ENCODE measurements at places on chromosomes 12 and 14.

- DNase-seq = no peak
Observed at GRCh38 chr12:62717643-62718042, 217.3 kb downstream of the PPM1H start.

- DNase-seq = no peak
Observed at GRCh38 chr12:57080855-57081254, 2.3 kb upstream of the NEMP1 start.

- no peak for DNase-seq
Observed at GRCh38 chr14:23136566-23137133, 17.6 kb upstream of the CEBPE start.

DNA sequence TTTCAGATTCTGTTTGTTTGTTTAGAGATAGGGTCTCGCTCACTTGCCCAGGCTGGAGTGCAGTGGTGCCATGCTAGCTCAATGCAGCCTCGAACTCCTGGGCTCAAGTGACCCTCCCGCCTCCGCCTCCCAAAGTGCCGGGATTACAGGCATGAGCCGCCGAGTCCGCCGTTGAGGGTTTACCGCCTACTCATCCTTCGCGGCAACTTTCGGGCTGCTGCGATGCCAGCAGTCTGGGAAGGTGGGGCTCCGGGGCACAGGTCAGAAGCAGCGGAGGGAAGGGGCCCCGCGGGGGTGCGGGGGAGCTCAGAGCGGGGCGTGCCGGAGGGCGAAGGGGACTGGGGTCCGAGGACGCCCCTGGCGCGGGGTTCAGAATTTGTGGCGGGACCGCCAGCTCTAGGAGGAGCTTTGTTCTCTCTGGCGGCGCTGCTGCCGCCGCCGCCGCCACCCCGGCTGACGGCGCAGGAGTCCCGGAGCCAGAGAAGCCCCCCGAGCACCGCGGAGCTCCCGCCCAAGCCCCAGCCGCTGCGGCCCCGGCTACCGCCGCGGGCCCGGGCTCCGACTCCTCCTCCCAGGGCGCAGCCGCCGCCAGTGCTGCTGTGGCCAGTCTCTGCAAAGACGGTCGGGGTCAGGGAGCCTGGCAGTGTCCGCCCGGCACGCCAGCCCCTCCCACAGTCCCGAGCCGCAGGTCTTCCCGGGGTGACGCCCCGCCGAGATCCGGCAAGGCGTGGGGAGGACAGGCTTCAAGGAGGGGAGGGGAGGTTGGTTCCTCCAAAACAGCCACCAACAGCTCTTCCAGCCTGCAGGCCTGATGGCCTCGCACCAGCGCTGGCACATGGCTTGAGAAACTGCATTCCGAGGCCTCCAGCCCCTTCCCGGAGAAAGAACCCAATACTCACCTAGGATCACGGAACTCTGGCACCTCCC lies 10.9 kb upstream of the KRT77 start:
- no peak for DNase-seq

DNA sequence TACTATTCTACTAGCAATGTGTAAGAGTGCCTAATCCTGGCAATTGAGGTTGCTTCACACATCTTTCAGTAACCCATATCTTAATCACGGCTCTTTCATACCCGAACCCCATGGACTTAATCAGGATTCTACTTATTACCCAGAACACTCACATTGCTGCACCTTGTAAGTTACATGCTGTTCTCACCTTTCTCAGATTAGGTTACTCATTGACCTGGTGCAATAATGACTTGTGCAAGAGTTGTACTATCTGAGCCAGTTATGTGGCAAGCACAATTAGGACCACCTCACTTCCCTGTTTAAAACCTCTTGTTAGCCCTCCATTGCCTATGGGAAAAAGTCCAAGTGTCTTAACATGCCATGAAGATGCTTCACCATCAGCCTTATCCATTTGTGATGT lies 306.7 kb upstream of the E2F7 start:
- DNase-seq = no peak

DNA sequence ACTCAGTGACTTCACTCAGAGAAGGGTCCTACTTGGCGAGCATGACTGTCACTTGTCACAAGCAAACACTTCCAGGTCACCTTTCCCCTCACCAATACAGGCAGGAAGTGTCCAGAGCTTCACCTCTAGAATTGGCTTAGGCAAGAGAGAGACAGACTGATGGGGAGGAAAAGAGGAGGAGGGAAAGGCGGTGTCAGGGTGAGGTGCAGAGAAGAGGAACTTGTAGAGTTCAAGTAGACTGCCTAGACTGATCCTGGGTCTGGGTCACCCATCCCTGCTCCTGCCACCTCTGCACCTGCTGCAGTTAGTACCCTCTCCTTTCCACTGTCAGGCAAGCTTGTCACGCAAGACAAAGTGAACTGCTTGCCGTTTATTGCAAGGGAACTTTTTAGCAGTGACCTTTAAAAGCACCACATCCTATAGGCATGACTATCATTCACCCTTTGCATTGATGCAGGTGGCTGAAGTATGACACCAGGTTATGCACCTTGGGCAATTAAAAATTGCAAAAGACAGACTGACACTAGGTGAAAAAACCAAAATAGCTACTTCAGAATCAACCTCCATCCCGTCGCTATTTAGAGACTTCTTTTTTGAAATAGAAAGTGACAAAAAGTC lies 292.4 kb downstream of the SYT1 start:
- no peak for DNase-seq

GRCh38 chr12:51846911-51847642 lies 1.4 kb downstream of the FIGNL2 start:
- DNase-seq = no peak

DNA sequence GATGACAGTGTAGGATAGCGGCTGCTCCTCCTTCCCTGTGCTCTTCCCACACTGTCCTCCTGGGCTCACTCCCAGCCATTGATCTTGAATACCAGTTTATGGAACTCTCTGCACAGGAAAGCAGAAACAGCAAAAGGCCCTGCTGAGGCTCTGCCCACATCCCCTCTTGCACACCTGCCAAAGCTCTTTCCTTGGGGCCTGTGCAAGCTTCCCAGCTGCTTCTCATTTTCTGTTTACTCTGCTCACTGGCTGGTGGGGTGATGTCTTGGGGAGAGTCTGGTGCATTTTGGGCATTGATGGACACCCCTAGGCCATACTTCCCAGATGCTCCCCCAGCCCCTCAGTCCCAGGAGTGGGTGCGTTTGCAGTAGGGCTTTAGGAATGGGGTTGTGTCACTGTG lies 361.8 kb downstream of the TMEM121 start:
- DNase-seq = no peak

Measured in iPS DF 19.7 (cell line).